ENCODE measurements at places on chromosomes 1 and 21.

DNA sequence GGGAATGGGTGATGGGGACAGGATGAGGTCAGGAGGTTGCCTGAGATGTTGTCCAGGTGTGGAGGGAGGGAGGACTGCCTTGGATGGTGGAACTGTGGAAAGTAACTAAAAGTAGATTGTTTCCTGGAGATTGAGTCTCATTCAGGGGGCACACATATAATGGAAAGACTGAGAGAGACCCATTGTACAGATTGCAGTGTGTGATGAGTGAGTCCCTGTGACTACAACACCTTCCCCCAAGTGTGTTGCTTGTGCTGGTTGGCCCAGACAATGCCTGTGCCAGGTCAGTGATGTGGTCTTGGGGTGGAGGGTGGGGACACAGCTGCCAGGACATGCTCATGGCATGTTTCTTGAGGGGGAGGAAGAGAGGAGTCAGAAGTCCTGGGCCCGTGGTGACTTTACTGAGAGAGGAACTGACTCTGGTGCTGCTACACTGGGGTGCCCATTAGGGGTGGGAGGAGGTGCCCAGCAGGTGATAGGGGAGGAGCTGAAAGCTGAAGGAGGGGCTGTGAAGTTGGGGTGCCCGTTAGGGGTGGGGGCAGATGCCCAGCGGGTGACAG lies 5.2 kb downstream of the SNAP47 start:
- no peak for DNase-seq

GRCh38 chr1:171313835-171314320 lies at the start of gene FMO4:
TSS of gene FMO4 (plus strand) at chr1:171314183. CDS start at chr1:171319826, 5,643 bp downstream.
- peak; percentile 69 for DNase-seq

DNA sequence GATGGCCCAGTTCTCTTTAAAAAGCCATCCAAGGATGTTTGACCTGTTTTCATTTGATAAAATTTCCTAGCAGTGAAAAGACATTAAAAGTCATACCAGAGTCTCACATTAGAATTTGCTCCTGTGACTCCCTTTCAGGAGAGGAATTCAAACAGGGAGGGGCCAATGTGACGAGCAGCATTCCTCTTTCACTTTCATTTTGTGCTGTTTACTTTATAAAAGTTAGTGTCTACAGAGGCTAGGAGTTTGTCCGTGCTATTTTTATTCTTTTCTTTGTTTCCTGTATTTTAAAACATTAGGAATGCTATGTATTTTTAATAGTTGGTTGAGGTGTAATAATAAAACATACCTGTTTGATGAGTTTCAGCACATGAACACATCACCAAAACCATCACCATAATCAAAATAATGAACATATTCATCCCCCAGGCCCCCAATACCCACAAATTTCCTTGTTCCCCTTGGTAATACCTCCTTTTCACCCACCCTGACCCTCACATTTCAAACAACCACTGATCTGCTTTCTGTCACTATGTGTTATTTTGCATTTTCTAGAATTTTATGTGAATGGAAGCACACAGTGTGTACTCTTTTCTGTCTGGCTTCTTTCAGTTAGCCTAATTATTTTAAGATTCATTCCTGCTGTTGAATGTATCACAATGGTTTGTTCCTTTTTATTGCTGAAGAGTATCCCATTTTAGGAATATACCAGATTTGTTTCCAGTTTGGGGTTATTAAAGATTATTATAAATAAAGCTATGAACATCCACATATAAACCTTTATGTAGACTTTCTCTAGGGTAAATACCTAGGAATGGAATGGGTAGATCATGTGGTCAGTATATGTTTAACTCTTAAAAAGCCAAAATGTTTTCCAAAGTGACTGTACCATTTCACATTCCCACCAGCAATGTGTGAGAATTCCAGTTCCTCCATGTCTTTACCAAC lies 129.5 kb downstream of the TENT5C start:
- no peak for DNase-seq

- no peak for DNase-seq
Measured at GRCh38 chr1:5728663-5729355, 263.4 kb downstream of the NPHP4 start.

- DNase-seq: no peak
Measured at GRCh38 chr1:82492159-82492558, 691.4 kb downstream of the ADGRL2 start.

DNA sequence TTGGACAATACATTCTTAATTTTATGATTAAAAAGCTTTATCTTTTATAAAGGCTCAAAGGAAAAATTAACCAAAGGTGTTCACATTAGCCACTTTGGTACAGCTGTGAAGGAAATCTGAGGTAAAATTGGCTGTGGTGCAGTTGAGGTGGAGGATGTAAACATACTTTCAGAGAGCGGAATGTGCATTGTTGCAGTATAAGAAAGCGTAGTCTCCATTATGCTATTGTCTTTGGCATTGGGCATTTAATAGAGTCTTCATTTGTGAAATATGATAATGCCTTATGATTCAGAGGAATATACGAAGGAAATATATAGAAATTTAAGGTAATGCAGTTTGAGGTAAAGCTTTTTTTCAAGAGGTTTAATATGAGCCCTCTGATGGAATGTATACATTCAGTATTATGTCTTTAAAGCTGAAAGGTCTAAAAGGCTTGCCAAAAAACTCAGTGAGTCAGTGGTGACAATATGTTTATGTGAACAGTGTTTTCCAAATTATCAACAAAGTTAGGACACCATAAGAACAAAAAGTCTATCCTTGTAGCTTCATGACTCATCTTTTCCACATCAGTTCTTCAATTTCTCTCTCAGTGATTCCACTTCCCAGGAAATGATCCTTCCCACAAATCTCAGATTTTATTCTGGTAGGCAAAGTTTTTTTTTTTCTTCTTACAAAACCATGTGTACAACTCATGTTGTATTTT lies 26.9 kb upstream of the DDR2 start:
- DNase-seq: no peak
